A549 treated with Hydrocortisone at 1 μM for 4 hours (cell line): ENCODE measurements at places on chromosomes 2 and 18. TPM values are rescaled to one million over a fixed set of nuclear protein-coding genes. Genes with fewer than 3 reads are reported as not detected.

Gene EMX1
- total RNA-seq = 0.08 to 0.14 TPM (median 0.11 TPM) in 4 of 5 replicates, not detected in the other

Gene AKAIN1
- total RNA-seq = not detected in 5 replicates

Gene SKA1
- total RNA-seq = 10.9 to 16.1 TPM (median 12.0 TPM) in 5 replicates

Gene KIF3C
- total RNA-seq = 38.0 to 47.5 TPM (median 44.1 TPM) in 5 replicates

Gene MALL
- 136 to 171 TPM (median 143 TPM) in 5 replicates for total RNA-seq

Gene PIEZO2
- 0.40 to 1.1 TPM (median 0.57 TPM) in 5 replicates for total RNA-seq

Gene LHCGR
- total RNA-seq = not detected in 5 replicates

Gene CRACDL
- total RNA-seq = 3.9 to 4.3 TPM (median 4.0 TPM) in 5 replicates

Gene CD28
- total RNA-seq = not detected in 5 replicates

Gene GREB1L
- 2.2 to 6.4 TPM (median 4.7 TPM) in 5 replicates for total RNA-seq

Gene EML6
- 1.0 to 1.6 TPM (median 1.4 TPM) in 5 replicates for total RNA-seq

Gene PDCD1
- 0.12 TPM in 1 of 5 replicates, not detected in the others for total RNA-seq

Gene CABYR
- total RNA-seq = 13.8 to 18.9 TPM (median 14.4 TPM) in 5 replicates

Gene SESTD1
- 16.5 to 29.7 TPM (median 25.9 TPM) in 5 replicates for total RNA-seq

Gene ABCG5
- total RNA-seq = not detected in 5 replicates

Gene CYBRD1
- total RNA-seq = 23.7 to 35.9 TPM (median 30.9 TPM) in 5 replicates

Gene SCN7A
- total RNA-seq = not detected in 5 replicates

Gene FRZB
- 0.03 to 0.10 TPM (median 0.08 TPM) in 5 replicates for total RNA-seq

Gene ALLC
- 0.07 TPM in 1 of 5 replicates, not detected in the others for total RNA-seq

Gene MEP1B
- 0.06 to 0.10 TPM in 2 of 5 replicates, not detected in the others for total RNA-seq

Gene OSR1
- total RNA-seq = 8.0 to 11.8 TPM (median 8.2 TPM) in 5 replicates

Gene LYPD6B
- 0.10 TPM in 1 of 5 replicates, not detected in the others for total RNA-seq

Gene NEDD4L
- 33.7 to 36.6 TPM (median 35.0 TPM) in 5 replicates for total RNA-seq

Gene ACVR1
- 19.3 to 24.4 TPM (median 21.1 TPM) in 5 replicates for total RNA-seq

Gene HOXD13
- 0.13 to 0.26 TPM (median 0.15 TPM) in 5 replicates for total RNA-seq
